ENCODE measurements at places on chromosomes 7 and 10.

DNA sequence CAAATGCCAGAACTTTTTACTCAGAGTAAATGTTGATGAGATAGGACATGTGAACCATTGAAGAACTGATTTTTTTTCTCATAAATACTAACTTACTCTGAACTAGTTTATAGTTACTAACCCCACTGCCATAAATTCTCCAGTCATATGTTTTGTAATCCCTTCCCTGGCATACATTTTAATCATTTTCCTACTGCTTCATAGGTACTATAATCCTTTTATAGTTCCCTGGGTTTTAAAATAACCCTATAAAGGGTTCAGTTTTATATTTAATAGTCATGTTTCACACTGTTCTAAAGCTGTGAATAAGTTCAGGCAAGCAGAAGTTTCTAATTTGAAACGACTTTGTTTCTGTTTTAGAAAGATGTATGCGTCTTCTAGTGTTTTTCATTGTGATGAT is 28.9 kb downstream of the CNNM2 start:
- DNase-seq, result no peak

DNA sequence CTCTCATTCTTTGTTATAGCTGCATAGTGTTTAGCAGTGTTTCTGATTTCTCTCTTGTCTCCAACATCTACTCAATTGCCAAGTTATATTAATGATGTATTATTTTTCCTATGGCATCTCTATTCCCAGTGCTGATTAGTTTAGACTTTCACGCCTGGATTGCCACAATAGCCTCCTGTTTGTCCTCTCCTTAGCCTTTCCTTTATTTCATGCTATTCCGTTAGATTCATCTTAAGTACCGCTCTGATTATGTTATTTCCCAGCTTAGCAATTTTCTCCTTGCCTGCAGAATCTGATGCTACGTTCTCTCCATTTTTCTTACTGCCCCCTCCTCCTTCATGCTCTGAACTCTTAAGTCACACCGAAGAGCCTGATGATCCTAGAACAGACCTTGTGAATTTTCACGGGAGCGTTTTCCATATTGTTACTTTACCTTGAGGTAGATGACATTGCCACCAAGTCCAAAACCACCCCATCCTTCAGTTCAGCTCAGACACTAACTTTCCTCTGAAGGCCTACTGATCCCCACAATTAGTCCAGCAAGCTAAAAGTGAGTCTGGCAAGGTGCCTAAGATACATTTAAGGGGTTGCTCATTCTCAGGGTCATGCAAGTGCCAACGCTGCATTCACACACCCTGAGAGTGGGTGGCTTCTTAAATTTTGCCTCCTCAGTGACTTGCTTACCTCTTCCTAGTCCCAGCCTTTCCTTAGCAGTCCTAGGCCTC is 6.6 kb upstream of the NRF1 start:
- no peak for DNase-seq

GRCh38 chr10:8273749-8274148 is 219.3 kb downstream of the GATA3 start:
- no peak for DNase-seq

GRCh38 chr10:94630017-94630688 is 53.4 kb upstream of the CYP2C18 start:
- DNase-seq, result peak; percentile 60

DNA sequence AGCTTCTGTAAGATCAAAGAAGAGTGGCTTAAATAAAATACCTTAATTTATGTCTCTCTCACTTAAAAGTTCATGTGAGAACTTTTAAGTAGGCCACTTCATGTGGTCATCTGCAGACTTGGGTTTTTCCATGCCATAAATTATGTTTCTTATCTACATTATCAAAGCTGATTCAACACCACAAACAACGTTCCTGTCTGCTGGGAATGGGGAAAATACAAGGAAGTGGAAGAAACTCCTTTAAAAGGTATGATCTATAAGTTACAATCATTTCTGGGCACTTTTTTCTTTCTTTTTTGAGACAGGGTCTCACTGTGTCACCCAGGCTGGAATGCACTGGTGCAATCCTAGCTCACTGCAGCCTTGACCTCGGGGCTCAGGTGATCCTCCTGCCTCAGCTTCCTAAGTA is 16.9 kb upstream of the OTUD1 start:
- DNase-seq, result no peak

- DNase-seq, result no peak
Measured at GRCh38 chr7:128191136-128191844, 49.8 kb upstream of the LEP start.

GRCh38 chr10:125820701-125821100 is 2.4 kb downstream of the UROS start:
- no peak for DNase-seq

- no peak for DNase-seq
Measured at GRCh38 chr10:124592736-124593430, 131.3 kb downstream of the LHPP start.

DNA sequence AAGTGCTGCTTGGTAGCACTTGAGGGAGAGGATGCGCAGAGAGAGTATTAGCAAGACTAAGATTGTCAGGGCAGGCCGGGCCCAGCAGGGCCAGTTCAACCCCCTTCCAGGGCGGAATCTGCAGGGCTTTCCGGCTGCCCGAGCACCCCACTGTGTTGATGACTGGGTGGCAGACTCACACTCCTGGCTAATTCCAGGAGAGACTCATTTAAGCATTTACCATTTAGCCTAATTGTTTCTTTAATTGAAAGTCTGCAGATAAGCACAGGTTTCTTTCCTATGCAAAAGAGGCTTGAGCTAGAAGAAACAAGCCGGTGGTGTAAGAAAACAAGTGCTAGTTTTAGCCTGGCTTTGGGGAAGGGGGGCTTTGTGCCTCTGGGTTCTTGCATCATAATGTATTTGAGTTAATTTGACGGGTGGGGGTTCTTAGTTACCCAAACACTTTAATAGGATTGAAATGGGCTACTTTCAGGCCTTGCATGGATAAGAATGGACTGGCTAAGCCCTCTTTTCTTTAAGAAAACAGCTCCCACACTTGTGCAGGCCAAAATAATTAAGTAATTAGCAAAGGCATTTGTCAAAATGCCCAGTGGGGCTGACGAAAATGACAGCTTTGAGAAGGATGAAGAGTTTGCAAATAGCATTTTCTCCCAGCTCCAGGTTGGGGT is 201.3 kb downstream of the MYOF start:
- DNase-seq, result no peak

DNA sequence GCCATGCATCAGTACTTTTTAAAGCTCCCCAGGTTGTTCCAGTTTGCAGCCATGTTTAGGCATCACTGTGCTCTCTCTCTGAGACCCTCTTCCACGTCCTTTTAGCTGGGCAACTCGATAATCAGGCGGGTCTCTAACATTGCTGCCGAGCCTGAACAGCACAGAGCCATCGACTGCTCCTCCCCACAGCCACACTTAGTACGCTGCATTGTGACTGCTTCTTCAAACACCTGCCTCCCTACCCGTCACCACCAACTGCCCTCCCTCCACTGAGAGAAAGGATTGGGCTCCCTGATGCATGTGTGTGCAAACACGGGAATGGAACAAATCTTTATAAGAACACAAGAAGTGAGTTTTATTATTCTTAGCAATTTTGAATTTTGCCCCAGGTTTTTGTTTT is 11.4 kb upstream of the TACR2 start:
- no peak for DNase-seq

- no peak for DNase-seq
Measured at GRCh38 chr7:91636728-91637127, 243.8 kb downstream of the MTERF1 start.

GRCh38 chr7:127486654-127487053 is 94.1 kb upstream of the ZNF800 start:
- DNase-seq, result no peak

- peak; percentile 40 for DNase-seq
Measured at GRCh38 chr10:71725998-71726579, 6.5 kb upstream of the C10orf105 start.

DNA sequence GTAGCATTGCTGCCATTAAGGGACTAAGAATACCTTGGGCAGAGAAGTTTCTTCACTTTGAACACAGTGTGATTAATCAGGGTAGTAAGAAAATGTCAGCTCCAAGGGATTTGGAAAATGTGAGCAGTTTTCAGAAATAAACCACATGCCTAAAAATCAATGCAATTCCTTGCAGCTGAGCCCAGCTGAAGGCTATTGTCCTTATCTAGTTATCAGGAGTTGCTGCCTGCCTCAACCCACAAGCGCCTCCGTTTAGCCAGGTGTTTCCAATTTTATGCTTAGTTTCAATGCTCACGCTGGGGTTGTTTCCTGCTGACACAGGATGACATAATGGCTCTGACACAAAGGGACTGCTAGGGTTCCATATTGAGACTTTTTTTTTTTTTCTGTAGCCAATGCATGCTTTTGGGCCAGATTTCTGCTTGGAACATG is 132.3 kb upstream of the ANK3 start:
- no peak for DNase-seq

DNA sequence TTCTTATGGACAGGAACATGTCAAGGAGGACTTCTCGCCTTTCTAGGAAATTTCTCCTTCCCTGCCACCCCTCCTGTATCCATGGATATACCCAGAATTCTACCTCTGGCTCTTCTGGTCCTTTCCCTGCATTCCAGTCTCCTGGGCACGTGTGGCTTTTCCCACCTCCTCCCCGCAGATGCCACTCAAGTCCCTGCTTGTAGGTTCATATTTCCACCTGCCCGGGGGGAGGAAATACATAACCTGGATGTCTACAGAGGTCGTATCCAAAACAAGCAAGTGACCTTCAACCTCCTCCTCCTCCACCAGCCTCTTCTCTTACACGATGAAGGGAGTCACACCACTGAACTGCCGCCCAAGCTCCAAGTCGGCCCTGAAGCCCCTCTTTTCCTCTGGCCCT is 20.7 kb downstream of the FGFR2 start:
- no peak for DNase-seq

- no peak for DNase-seq
Measured at GRCh38 chr10:125535559-125535958, 147.4 kb downstream of the TEX36 start.

- DNase-seq, result peak; percentile 72
Measured at GRCh38 chr7:2713370-2713769, 25.4 kb downstream of the AMZ1 start.

DNA sequence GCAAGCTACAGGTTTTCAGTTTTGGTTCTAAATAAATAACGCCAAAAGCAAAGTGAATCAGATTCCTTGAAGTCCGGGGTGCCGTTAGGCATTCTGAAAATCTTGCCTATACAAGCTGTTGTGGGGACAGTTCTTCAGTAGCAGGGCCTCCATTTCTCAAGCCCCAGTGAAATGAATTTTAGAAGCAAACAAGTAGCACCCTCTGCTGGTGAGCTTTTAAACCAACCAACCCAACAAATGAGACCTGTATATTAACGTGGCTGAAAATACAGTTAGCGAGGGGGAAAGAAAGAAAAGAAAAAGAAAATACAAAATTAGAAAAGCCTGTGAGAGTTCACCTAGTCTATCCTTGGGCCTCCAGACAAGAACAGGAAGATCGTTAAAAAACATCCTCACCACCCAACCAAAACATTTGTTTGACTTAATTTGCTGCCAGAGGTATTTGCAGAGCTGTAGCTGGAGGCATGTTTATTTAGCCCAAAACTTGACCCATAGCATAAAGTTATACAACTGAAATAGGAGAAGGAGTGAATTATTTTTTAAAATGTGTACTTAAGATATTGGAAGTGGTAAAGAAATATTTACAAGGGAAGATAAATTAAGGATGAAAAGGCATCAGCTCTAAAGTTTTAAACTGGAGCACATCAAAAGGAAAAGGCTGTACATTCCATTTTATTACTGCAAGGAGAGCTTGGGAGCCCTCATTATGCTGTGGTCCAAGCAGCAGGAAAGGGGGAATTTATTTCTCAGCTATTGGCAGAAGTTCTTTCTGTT is 98.9 kb downstream of the DYNC1I1 start:
- DNase-seq, result peak; percentile 65

DNA sequence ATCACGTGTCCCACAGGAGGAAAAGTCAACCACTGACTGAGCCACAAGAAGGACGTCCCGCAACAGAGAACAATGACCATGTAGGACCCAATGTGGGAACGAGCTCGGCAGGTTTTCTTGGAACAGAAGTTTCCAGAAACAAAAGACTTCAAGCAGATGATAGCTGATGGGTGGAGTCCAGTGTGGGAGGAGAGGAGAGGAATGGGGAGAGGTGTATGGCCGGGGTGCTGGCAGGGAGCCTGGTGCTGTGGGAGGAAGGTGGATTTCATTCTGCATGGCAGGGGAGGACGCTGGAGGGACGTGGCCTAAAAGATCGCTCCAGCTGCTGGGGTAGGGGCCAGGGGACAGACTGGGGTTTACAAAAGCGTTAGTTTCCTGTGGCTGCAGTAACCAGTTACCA is 48.5 kb upstream of the LMTK2 start:
- no peak for DNase-seq

- DNase-seq, result no peak
Measured at GRCh38 chr7:15478401-15478800, 83.4 kb downstream of the AGMO start.

GRCh38 chr10:92003258-92003657 is 79.7 kb downstream of the BTAF1 start:
- DNase-seq, result no peak
